Inflammatory macrophage (primary cell): ENCODE measurements at places on chromosomes 13 and 19.

DNA sequence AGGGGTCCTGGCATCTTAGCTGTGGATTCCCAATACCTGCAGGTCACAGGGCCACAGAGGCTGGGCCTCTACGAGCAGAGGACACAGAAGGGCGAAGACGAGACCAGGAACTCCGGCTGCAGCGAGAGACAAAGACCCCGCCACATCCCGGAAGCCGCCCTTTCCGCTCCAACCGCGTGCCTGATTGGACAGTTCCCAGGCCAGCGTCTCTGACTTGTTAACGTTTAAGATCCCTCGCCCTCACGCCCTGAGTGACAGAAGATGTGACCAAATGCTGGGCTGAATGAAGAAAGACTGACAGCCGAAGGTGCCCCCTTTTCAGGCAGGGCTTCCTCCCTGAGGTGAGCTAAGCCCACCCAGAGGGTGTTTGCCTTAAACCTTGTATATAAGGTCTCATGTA, at the start of gene ZNF98:
TSS of gene ZNF98 (minus strand) at position 136 of the 400 bp plus-strand sequence. CDS start at position 14, 122 bp downstream.
- DNase-seq, result no peak

GRCh38 chr13:23325191-23325590, 108.3 kb downstream of the SACS start:
- no peak for DNase-seq

DNA sequence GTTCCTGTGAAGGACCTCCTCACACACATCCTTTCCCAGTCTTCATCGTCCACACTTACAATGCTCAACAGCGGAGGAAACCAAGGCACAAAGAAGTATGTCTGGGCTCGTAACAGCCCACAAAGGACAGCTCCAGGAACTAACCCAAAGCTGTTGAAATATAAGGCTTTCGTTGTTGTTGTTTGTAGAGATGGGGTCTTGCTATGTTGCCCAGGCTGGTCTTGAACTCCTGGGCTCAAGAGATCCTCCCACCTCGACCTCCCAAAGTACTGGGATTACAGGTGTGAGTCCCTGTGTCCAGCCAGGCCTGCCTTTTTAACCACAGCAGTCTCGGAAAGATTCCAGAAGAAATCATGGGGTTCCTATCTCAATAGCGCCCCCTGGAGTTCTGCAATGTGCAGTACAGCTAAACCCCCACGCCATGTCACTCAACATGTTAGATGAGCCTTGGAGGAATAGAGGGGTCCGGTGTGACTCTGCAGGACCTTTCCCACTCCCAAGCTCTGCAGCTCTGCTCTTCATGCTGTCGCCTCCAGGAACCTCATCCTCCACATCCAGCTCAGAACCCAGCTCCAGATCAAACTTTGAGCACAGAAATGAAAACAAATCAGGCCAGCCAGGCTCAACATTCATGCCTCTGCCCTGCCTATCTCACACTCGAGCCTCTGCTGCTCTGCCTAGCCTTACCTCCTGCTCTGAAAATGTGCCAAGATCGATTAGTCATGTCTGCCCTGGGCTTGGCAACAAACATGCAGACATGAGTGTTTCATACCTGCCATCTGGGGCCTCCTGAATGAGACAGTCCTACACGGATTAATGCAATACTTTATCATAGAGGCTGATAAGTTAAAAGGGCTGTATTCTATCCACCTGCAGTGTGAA, 7.5 kb downstream of the PLA2G4C start:
- DNase-seq, result peak; percentile 46

DNA sequence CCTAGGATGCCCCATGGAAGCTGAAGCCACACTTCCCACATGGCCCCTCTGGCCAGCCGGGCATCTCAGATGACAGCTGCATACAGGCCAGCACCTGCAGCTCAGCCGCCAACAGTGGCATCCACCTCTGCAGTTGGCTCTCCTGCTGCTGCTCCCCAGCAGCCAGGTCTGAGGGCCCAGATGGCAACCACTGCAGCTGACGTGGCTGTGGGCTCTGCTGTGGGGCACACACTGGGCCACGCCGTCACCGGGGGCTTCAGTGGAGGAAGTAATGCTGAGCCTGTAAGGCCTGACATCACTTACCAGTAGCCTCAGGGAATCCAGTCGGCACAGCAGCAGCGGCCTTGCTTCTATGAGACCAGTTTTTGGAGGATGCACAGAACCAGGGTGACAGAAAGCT, 45.3 kb upstream of the LSM14A start:
- DNase-seq, result no peak

GRCh38 chr13:73073050-73073449, 14.2 kb downstream of the KLF5 start:
- no peak for DNase-seq

DNA sequence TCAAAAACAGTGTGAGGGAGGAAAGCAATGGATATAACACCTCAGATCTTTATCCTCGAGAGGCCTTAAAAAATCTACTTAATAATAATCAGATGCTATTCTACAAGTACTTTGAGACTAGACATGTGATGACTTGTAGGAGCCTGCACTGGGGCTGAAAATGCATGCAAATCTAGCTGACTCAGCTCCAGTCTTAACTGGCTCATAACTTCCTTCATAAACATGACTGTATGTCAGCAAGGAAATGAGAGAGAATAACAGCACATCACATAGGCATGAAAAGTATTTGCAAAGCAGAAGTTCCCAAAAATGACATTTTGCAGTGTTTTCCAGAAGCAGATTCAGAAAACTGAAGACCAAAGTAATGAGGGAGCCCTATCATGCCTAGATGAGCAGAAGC, 38.1 kb downstream of the PSG5 start:
- no peak for DNase-seq

GRCh38 chr13:23950736-23951510, 53.6 kb upstream of the C1QTNF9B start:
- DNase-seq, result no peak

DNA sequence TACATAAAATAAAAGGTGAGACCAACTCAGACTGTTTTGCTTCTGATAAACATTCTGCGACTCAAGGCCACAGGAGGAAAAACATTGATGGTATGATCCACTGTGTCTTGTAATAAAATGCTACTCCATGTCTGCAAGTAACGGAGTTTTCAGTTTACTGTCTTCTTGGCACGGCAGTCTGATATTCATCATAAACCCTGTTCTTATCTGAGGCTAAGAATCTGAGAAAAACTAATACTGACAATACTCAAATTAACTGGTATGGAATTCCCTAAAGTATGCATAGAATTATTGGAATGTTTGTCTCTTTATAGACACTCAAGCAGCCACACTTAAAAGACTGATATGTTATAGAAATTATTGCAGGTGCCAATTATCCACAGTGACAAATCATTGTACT, 125.5 kb downstream of the TBC1D4 start:
- DNase-seq, result no peak

DNA sequence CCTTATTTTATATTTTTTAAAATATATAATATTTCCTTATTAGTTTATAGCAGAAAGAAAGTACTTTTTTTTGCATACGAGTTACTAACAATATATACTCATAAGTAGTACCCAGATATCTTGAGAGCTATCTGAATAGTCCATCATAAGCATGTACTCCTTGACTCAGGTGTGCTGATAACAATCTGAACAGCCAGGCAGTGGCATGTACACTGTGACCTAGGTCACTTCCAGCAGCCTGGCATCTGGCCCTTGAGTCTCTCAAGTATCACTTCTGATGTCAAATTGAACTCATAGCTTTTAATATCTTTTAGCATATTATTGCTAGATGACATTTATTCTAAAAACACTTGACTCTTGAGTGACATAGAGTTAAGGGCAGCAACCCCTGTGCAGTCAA, 1576.7 kb downstream of the SLITRK1 start:
- no peak for DNase-seq

GRCh38 chr19:30227661-30228112, 144.5 kb upstream of the ZNF536 start:
- peak; percentile 57 for DNase-seq

- no peak for DNase-seq
Observed at GRCh38 chr19:29634423-29635130, 28.5 kb downstream of the POP4 start.

DNA sequence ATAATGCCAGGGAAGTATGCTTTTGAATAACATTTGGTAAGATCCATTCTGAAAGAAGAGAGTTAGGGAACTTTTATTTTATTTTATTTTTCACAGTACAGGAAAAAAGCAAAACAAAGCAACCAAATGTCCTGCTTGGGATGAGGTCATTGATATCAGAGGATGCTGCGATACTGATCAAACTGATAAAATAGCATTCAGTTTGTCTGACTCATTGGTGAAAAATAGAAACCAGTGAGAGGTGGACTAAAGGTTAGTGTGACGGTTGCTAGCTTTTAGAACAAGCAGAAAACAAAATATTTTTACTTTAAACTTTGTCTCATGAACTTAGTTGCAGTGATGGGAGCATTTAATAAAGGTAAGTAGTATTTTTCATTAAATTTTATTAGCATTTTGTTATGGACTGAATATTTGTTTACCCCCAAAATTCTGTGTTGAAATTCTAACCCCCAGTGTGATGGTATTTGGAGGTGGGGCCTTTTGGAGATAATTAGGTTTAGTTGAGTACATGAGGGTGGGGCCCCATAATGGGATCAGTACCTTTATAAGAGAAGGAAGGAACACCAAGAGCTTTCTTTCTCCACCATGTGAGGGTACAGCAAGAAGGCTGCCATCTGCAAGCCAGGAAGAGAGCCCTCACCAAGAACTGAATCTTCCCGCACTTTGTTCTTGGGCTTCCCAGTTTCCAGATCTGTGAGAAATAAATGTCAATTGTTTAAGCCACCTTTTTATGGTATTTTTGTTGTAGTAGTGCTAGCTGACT, 37.3 kb downstream of the ITGBL1 start:
- DNase-seq, result no peak

DNA sequence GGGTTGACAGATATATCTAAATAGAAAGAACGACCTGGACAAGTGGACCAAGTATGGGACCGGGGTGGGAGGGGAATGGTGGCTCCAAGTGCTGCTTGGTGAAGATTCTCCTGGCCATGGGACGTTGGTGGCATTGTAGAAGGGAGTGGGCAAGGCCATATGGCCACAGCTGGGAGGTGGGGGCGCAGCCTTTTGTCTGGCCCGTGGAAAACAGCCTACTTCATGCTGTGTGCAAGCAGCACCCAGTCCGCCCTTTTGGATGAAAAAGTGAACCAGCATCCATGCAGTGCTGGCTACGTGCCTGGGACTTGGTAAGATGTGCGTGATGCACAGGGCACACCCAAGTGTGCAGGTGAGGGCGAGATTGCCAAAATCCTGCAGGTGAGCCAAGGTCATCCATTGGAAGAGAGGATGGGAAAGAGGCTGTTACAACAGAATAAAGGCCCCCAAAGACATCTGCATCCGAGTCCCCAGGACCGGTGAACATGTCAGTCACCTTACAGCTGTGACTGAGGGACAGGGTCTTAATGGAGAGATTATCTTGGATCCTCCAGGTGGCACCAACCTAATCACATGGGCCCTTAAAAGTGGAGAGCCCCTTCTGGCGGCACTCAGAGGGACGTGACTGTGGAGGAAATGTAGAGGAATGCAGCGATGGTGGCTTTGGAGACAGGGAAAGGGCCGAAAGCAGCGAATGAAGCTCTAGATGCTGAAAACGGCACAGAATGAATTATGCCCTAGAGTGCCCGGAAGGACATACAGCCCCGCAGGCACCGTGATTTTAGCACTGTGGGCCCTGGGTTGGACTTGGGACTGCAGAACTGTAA, 40.8 kb downstream of the TEX29 start:
- DNase-seq, result no peak

DNA sequence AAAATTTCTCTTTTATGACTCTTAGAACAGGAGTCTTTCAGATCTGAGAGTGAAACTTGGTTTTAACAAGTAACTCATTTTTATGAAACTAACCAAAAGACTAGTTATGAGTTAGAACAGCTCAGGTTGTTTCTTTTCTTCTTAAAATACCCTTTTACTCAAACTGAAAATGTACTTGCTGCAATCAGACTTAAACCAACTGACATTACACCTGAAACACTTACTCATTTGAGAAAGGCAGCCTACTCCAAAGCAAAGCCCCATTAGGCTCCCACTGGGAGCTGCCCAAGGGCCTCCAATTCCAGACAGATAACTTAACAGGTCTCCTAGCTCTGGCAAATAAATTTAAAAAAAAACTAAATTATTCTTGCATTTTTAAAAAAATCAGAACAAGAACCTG, 3.6 kb downstream of the FOXO1 start:
- DNase-seq, result no peak

DNA sequence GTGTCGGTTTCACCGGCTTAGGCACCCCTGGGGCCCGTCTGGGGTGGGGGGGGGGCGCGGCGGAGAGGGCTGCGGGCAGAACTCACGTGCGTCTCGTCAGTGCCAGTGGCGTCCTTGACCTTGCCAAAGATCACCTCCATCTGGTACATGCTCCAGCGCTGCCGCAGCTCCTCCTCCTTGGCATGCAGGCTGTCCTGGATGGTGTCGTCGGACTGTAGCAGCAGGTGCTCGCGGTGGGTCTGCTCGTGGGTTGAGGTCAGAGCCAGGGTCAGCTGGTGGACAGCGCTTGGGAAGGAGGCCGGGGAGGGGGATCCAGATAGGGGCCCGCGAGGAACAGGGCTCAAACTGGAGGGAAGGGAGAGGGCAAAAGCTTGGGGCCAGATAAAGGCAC, 4.7 kb upstream of the RGL3 start:
- no peak for DNase-seq

- peak; percentile 50 for DNase-seq
Observed at GRCh38 chr13:50882816-50883435, 26.7 kb upstream of the RNASEH2B start.

GRCh38 chr13:44267980-44268379, 105.6 kb upstream of the SERP2 start:
- no peak for DNase-seq

DNA sequence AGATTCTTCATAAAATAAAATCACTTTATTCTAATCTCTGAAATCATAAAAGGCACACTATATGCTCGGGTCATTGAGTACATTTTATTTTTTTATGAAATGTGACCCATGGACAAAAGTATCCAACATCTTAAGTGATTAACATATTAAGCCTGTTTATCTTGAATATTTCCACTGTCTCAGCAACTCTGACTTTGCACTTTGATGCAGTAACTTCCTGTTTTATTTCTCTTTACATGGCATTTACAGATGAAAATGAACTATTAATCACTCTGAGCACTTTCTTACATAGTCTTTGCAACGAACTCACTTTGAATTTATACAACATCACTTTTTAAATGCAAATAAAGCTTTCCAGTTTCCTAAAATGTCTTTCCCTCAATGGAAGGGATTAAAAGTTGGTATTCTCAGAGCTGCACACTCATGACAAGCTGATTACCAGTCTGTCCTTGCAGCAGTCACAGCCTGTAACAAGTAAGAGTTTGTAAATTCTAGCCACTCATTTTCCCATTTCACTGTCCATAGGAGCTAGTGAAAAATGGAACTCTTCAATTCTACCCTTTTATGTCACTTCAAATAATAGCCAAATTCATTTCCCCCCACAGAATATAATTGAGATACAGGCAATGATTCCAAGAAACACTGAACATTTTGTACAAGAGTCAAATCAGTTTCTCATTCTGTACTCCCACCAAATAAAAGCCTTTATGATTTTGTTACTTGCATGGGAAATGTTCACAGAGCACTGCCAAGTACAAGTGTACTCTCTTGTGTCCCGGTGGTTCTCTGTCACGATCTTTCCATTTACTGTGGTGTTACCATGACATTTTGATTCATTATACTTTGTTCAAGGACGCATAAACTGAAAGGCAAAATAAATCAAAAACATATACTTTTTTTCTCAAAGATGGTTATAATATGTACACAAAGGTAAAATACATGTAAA, 1968.9 kb downstream of the PCDH9 start:
- peak; percentile 5 for DNase-seq

- no peak for DNase-seq
Observed at GRCh38 chr13:63279136-63279535, 1863.5 kb upstream of the PCDH20 start.

GRCh38 chr19:1074544-1075283, 7.7 kb downstream of the ARHGAP45 start:
- DNase-seq, result peak; percentile 79
